ENCODE measurements at places on chromosomes 1 and 21. TPM values are rescaled to one million over a fixed set of nuclear protein-coding genes. Genes with fewer than 3 reads are reported as not detected.

The CLDN17 gene
- total RNA-seq = not detected

The HCRTR1 gene
- total RNA-seq = not detected

The ACTN2 gene
- not detected for total RNA-seq

The KRTAP12-4 gene
- total RNA-seq = not detected

The LY9 gene
- 0.12 TPM for total RNA-seq

The KRTAP13-2 gene
- not detected for total RNA-seq

The NEK7 gene
- 16.5 TPM for total RNA-seq

The SLAMF6 gene
- not detected for total RNA-seq

The TGFB2 gene
- total RNA-seq = 11.2 TPM

The DCDC2B gene
- not detected for total RNA-seq

The CHI3L2 gene
- 0.21 TPM for total RNA-seq

The VAV3 gene
- 0.36 TPM for total RNA-seq

The CSF3R gene
- total RNA-seq = not detected

The SERBP1 gene
- total RNA-seq = 222 TPM

The BGLAP gene
- total RNA-seq = not detected

The TMCC2 gene
- 1.5 TPM for total RNA-seq

The LCE1B gene
- not detected for total RNA-seq

The BSND gene
- not detected for total RNA-seq

The AMPD1 gene
- total RNA-seq = not detected

The C1orf87 gene
- not detected for total RNA-seq

The KRTAP19-3 gene
- not detected for total RNA-seq

The TMEM79 gene
- total RNA-seq = 7.7 TPM

The WDR77 gene
- total RNA-seq = 39.1 TPM

The SERPINC1 gene
- total RNA-seq = 0.16 TPM

The C1QTNF12 gene
- total RNA-seq = 1.5 TPM

The IL19 gene
- not detected for total RNA-seq

The NBPF9 gene
- 15.0 TPM for total RNA-seq

The NTMT2 gene
- total RNA-seq = not detected

The RGS16 gene
- 0.16 TPM for total RNA-seq

The CASQ1 gene
- total RNA-seq = not detected

The SPRR3 gene
- total RNA-seq = not detected

The PRRX1 gene
- not detected for total RNA-seq

The PLEKHG5 gene
- 3.9 TPM for total RNA-seq

The OSCP1 gene
- total RNA-seq = 6.6 TPM

The TTC39A gene
- total RNA-seq = 1.7 TPM

The ST6GALNAC3 gene
- 0.64 TPM for total RNA-seq

The TTLL7 gene
- total RNA-seq = 3.6 TPM

The ATP6V1G3 gene
- total RNA-seq = not detected

The SPRR4 gene
- total RNA-seq = not detected

The LRP8 gene
- 38.2 TPM for total RNA-seq

The CAMK2N1 gene
- total RNA-seq = 58.6 TPM

The FAM110D gene
- total RNA-seq = not detected

The SV2A gene
- 0.12 TPM for total RNA-seq

The TMEM82 gene
- 0.05 TPM for total RNA-seq
